ENCODE measurements at places on chromosomes 4 and X.
A peak's percentile ranks its signal among the peaks of the same experiment; 100 is the strongest.

GRCh38 chr4:158197194-158197776 lies 13.0 kb upstream of the TMEM144 start:
- no peak for DNase-seq

- no peak for DNase-seq
Observed at GRCh38 chr4:30719454-30720020, 632 bp upstream of the PCDH7 start.

- DNase-seq = no peak
Observed at GRCh38 chrX:140723121-140723715, 13.7 kb downstream of the LINC00632 start.

- no peak for DNase-seq
Observed at GRCh38 chrX:53438832-53439230, 4.7 kb upstream of the HSD17B10 start.

- no peak for DNase-seq
Observed at GRCh38 chrX:150508451-150509367, 59.7 kb upstream of the MTM1 start.

GRCh38 chrX:6311540-6311939 lies 82.9 kb upstream of the NLGN4X start:
- DNase-seq = no peak

DNA sequence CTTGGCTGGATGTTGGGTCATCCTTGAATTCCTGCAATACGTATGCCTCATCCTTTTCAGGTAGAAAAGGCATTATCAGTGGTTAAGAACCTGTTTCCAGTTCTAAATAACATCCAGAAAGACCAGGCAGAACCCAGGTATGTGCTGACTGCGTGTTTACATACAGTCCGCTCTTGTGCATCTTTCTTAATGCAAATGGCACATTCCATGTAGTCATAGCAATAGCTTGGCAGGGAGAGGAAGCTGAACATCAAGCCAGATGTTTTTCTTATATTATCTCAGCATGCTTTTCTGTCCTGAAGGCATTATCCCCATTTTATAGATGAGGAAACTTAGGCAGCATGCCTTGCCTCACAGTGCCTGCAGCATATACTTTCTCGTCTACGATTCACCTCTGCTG lies 2.1 kb downstream of the DCLK2 start:
- no peak for DNase-seq

GRCh38 chr4:104901438-104901837 lies 245.2 kb upstream of the TET2 start:
- DNase-seq = no peak

- DNase-seq = no peak
Observed at GRCh38 chr4:114907568-114907967, 205.9 kb downstream of the NDST4 start.

DNA sequence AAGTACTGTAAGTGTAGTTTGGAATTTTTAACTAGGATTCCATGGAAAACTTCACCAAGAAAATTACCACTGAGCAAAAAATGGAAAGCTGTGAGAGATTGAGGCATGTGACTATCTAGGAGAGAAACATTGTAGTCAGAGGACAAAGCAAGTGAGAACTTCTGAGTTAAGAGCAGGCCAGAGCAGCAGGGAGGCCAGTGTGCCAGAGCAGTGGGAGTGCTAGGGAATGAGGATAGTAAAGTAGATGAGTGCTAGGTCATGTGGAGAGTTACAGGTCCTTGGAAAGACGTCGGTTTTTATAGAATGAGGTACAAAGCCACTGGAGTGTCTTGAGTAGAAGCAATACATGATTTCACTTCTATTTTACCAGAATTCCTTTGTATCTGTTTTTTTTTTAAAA lies 52.7 kb upstream of the FAT4 start:
- no peak for DNase-seq

GRCh38 chr4:173494013-173494970 lies 35.7 kb downstream of the HAND2 start:
- peak; percentile 13 for DNase-seq

GRCh38 chr4:47469951-47470350 lies 6.4 kb upstream of the COMMD8 start:
- no peak for DNase-seq

- DNase-seq = no peak
Observed at GRCh38 chr4:184937745-184938144, 80.5 kb upstream of the HELT start.

GRCh38 chr4:44147571-44148075 lies 301.0 kb downstream of the KCTD8 start:
- DNase-seq = no peak

DNA sequence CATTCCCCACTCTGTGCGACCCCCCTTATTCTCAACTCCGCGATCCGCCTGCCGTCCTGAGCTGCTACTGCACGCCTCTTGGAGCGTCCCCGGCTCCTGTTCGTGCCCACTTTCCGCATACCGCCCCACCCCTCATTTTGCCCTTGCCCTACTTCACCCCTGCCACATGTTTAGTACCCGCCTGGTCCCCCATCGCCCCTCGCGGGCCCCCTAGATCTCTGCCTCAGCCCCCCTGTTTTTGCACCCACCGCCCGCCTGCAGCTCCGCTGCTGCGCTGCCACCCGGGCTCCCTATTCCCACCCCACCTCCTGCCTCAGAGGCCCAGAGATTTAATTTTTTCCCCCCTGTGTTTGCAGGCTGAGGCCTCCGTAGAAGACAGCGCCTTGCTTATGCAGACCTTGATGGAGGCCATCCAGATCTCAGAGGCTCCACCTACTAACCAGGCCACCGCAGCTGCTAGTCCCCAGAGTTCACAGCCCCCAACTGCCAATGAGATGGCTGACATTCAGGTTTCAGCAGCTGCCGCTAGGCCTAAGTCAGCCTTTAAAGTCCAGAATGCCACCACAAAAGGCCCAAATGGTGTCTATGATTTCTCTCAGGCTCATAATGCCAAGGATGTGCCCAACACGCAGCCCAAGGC lies 1.4 kb downstream of the MAGED1 start:
- DNase-seq = no peak
